Stimulated activated CD4-positive, alpha-beta T cell treated with anti-CD3 and anti-CD28 coated beads, Interleukin-1b, Interleukin-23, amount 100 ng/mL, for 48 hours (primary cell): ENCODE measurements at places on chromosomes 1 and 21.

DNA sequence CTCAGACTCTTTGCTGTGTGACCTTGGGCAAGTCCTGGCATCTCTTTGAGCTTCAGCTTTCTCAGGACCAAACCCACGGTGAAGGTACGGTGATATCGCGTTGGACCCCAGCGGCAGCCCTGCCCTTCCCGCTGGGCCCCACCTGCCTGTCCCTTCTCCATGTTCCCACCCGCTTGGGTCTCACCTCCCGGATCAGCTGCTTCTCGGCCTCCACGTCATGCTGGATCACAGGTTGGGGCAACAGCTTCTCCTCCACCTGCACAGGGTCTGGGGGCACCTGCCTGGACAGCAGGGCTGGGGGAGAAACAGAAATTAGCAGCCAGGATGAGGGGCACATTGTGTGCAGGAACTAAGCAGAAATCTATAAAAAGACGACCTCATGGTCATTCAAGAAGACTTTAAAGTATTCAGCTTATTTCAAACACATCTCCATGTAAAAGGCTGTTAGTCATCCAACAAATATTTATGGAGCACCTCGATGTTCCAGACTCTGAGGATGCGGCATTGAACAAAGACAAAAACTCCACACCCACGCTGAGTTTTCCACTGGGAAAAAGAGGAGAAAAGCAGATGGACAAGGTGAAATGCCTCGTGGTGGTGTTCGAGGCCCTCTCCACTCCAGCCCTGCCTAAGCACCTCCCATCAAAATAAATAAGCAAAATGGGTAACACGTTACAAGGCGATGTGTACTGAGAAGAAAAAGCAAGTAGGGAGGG, 19.5 kb downstream of the KIF17 start:
- no peak for DNase-seq

DNA sequence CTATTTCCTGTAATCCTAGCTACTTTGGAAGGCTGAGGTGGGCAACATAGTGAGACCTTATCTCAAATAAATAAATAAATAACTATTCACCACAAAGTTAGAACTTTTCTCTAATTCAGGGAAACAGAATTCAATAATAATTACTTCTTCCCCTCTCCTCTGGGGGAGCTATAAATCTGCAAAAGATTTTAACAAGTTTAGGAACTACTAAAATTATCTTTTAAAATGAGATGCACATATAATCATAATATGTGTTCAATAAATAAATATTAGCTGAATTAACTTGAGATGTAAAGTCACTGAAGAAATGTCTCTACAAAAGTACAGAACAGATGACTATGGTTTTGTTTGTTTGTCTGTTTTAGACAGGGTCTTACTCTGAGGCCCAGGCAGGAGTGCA, 14.1 kb downstream of the WDR47 start:
- DNase-seq = no peak

GRCh38 chr1:24720152-24720551, 25.1 kb upstream of the CLIC4 start:
- DNase-seq = no peak

- DNase-seq = no peak
Measured at GRCh38 chr1:186187601-186188000, 187.5 kb downstream of the TPR start.

- DNase-seq = no peak
Measured at GRCh38 chr1:19210772-19211549, 895 bp upstream of the UBR4 start.

DNA sequence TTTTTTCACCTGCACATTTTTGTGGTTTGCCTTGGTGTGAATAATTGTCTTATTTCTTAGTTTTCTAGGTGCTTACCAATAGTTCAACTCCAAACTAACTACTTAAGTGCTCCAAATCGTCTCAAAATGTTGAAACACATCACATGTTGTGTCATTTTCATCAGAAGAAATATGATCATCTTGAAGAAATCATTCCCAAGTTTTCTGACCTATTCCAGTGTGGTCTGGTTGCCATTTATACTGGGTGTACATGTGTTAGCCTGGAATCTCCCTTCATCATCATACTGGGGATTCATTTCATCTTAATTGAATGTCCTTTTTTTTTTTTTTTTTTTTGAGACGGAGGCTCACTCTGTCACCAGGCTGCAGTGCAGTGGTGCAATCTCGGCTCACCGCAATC, 67.0 kb downstream of the EIF2B3 start:
- DNase-seq = no peak

DNA sequence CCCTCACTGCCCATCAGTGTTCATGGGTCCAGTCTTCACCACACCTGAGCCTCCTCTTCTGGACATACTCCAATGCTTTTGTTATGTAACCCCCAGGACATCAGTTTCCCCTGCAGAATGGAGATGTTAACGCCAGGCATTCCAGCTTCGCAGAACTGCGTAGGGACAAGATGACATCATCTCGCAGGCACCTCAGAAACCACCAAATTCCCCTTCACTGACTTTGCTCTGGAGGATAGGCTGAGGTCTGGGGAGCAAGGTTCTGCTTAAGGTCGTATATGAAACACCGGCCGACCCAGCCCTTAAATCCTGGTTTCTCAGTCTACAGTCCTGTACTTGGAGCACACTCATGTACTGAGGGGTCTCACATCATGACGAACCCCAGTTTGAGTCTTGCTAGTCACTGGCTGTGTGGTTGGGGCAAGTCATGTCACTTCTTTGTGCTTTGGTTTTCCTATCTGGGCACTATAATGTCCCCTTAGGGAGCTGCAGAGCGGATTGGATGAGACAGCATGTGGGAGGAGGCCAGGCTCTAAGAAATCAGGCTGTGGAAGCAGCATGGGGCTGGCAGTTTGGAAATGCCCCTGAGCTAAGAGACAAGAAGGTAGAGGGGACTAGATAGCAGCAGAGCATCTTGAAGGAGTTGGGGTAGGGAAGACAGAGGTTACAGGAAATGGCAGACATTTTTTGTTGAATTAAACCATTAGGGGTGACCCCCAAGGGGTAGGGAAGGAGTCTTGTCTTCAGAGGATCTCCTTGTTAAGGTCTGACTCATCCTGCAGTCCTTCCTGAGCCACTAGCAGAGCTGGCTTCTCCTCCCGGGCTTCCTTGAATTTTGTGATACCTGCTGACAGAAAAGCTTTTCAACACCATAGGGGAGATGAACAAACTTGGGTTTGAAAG, 138.3 kb downstream of the FOXD2 start:
- no peak for DNase-seq

GRCh38 chr1:206048582-206048981, 4.4 kb upstream of the RHEX start:
- DNase-seq = no peak

- DNase-seq = no peak
Measured at GRCh38 chr1:66613187-66613586, 79.2 kb downstream of the SGIP1 start.

DNA sequence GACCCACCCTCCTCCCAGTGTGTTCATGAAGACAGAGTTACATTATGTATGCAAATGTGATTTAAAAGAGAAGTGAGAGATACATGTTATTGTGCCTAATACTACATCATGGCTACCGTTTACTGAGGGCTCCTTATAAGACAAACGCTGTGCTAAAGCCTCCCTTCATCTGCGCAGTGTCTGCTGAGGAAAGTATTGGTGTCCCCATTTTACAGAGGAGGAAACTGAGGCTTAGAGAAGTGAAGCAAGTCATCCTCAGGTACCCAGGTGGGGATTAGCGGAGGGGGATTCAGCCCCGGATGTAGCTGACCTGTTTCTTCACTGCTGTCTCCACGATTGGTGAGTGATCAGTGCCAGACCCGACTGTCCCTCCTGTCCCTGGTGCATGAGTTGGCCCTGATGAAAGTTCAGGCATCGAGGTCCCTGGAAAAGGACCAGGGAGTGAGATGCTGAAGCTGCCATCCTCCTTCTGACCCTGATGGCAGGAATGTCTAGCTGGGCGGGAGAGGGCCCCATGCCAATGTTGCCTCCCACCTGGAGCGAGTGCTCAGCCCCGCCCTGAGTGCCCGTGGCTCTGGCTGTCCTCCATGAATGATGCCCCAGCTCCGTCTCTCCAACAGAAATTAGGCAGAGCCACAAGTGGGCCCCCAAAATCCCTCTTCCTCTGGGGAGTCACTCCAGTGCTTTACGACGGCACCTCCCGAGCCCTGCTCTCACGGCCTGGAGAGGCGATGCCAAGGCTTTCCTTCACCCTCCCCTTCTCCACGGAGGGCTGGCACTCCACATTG, 204.7 kb downstream of the KAZN start:
- no peak for DNase-seq

GRCh38 chr1:201313086-201313485, 29.8 kb downstream of the PKP1 start:
- no peak for DNase-seq

DNA sequence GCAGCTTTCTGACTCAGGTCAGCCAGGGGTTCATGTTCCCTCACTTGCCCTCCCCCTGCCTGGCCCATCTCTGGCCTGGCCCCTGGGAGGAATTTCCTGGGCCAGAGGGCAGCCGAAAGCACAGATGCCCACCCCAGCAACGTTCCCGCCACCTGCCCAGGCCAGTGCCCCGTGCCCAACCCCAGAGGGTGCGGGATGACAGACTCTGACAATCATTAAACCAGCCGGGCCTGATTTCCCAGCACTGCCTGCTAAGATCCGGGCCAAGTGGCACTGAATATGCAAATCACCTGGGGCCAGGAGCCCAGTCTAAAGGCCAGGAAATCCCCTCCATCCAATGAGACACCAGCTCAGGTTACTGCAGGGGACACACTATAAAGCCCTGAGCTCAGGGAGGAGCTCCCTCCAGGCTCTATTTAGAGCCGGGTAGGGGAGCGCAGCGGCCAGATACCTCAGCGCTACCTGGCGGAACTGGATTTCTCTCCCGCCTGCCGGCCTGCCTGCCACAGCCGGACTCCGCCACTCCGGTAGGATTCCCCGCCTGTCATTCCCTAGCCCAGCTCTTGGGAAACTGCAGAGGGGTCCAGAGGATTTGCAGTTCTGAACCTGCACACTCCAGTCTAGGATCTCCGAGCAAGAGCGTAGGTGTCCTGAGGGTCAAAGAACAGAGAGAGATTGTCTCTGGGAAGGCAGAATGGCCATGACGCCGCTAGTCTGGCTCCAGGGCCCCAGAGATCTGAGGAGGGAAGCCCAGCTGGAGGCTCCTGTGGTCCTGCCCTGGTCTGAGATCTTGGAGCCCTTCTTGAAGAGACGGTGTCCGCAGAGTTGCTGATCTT, at the start of gene ELF3:
TSS of gene ELF3 (plus strand) at position 408 of the 836 bp plus-strand sequence. CDS start 550 bp downstream, outside the sequence.
- DNase-seq = no peak

GRCh38 chr1:213987422-213987926, 299 bp upstream of the PROX1 start:
- DNase-seq = peak; percentile 55

DNA sequence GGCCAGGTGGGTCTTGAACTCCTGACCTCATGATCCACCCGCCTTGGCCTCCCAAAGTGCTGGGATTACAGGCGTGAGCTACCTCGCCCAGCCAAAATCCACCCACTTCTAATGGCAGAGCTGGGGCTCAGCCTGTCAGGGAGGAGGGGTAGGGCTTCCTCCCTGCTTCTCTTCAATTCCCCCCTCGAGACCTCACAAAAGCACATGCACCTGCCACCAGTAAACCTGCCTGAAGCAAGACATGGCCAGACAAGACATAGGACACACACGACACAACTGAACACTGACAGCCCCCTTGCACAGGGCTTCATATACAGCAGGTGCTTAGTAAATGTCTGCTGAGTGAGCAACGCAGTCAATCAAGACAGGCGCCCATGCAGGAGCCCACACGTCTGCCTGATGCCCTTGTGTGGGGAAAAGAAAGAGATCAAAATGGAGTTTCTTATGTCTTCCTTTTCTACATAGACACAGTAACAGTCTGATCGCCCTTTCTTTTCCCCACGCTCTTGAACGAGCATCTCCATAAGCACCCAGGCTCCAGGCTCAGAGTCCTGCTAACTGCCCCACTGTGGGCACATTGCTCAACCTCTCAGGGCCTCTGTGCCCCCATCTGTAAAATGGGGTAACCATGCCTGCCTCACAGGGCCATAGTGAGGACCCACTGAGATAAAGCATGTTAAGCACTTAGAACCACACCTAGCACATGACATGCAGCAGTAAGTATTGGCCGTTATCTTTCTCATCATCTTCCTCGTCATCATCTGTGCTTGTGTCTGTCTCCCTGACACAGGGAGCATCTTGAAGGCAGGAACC, 8.8 kb downstream of the SDC3 start:
- DNase-seq = no peak

- DNase-seq = no peak
Measured at GRCh38 chr1:116721451-116722007, 32.7 kb upstream of the CD2 start.

GRCh38 chr1:41101076-41101475, 79.6 kb upstream of the SLFNL1 start:
- DNase-seq = no peak

- DNase-seq = no peak
Measured at GRCh38 chr1:180609643-180610555, 21.9 kb upstream of the XPR1 start.

DNA sequence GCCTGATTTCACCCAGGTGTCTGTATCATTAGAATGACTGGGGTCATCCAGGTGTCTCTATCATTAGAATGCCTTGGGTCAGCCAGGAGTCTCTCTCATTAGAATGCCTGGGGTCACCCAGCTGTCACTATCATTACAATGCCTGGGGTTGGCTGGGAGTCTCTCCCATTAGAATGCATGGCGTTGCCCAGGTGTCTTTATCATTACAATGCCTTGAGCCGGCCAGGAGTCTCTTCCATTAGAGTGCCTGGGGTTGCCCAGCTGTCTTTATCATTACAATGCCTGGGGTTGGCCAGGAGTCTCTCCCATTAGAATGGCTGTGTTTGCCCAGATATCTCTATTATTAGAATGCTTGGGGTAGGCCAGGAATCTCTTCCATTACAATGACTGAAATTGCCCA, 61.6 kb downstream of the RNF187 start:
- no peak for DNase-seq

DNA sequence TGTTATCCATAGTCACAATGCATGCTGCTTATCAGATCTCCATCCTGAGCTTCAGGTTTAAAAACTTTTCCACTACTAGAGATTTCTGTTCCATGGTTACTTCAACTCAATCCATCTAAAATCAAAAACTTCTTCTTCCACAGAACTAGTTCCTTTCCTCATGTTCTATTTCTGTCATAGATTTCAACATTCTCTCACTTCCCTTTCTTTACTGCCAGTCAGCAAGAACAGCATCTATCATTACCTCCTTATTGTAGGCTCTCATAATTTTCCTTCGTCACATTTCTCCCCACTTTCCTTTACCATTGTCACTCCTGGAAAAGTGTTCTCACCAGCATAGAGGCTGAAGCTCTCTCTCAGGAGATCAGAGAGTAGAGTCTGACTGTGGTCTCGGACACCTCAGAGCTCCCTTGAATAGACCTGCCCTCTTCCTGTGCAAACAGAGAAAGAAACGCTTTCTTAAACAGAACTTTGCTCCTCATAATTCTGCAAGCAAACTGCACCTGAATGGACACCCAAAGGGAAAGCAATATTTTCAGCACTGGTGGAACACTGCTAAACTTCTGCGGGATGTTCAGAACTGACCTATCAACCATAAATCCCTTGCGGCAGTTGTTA, 48.7 kb upstream of the KIRREL1 start:
- no peak for DNase-seq

GRCh38 chr1:47213230-47213963, 18.6 kb downstream of the TAL1 start:
- no peak for DNase-seq
